ENCODE measurements at places on chromosomes 4 and X. TPM values are rescaled to one million over a fixed set of nuclear protein-coding genes. Genes with fewer than 3 reads are reported as not detected.

DNA sequence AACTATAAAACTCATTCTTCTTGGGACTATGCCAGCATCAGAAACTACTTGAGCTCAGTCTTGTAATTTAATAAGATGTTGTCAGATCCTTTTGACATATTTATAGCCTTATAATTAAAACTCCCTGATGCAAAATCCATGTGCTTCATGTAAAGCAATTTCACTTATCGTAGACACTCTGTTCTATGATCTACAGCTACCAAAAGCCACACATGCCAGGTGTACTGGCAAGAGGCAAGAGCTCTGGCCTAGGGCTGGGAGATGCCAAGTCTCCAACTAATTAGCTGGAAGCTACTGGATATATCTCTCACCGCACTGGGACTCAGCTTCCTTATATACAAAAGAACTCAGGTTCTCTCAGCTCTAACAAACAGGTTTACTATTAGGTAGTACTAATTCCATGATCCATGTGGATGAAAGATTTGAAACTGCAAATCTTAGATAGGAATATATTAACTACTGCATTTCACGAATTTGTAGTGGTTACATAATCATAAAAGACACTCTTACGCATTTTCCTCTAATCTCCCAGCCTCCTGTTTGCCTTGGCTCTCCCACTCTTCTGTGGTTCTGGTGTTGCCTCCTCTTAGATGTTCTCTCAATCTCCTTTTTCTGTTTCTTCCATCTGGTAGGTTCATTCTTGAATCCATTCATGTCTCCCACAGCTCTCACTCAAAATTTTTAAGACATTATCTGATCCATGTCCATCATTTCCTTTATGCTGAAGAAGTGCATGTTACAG is 103.0 kb downstream of the HHIP start:
- no peak for DNase-seq

- peak; percentile 91 for DNase-seq
Measured at GRCh38 chr4:94412658-94413038, 39.1 kb upstream of the PDLIM5 start.

GRCh38 chr4:38396845-38397547 is 267.0 kb upstream of the KLF3 start:
- DNase-seq: no peak

DNA sequence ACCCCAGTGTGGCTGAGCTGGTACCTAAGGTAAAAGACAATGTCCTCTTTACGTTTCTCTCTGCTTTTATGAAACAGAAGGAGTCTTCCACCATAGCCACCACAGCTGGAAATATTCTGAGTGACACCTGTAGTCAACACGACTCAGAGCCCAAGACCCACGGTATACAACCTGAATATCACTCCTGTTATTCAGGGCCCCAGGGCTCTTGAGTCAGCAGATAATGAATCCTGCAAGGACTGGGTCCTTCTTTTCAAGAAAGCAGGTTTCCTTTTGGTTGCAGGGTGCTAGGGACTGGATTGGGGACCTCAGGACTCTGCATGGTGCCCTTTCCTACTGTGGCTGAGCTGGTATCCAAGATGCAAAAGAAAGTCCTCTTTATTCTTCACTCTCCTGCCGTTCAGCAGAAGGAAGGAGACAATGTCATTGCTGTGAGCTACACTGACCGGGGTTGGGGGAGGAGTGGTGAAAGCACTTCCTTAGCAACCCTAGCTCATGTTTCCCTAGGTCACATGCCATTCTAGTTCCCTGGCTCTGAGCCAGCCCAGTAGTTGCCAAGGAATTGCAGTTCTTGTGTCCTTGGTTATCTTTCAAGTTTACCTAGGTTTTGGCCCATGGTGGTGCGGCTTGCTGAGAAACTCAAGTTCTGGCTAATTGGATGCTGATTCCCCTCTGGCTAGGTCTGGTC is 23.7 kb upstream of the UNC5C start:
- peak; percentile 16 for DNase-seq

GRCh38 chr4:180086480-180087190 is 2156.6 kb upstream of the TENM3 start:
- DNase-seq: no peak

NAP1L5 gene
- total RNA-seq: 5.5 TPM

GPR78 gene
- 0.97 TPM for total RNA-seq

SPIN2A gene
- total RNA-seq: 1.3 TPM

EGF gene
- 6.5 TPM for total RNA-seq
